ENCODE measurements at places on chromosomes 2 and 18.

DNA sequence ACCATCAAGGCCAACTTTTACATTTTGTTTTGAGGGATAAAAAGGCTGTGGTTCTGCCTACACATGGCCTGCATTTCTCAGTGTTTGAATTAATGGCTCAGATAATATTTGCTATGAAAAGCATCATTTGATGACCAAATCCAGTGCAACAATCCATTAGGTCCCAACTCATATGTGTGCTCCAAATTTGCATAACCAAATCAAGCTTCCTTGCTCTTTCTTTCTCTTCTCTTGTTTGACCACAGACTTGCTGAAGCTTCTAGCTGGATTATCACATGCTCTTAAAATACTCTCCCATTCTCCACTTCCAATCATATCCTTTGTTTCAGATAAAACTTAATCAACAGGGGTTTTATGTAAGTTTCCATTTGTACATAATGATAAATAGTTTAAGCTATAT lies 147.0 kb downstream of the TCF4 start:
- DNase-seq, result no peak

- no peak for DNase-seq
Measured at GRCh38 chr2:142038826-142039225, 92.0 kb downstream of the LRP1B start.

GRCh38 chr18:74951165-74951760 lies 257.7 kb downstream of the PTGR3 start:
- DNase-seq, result no peak

DNA sequence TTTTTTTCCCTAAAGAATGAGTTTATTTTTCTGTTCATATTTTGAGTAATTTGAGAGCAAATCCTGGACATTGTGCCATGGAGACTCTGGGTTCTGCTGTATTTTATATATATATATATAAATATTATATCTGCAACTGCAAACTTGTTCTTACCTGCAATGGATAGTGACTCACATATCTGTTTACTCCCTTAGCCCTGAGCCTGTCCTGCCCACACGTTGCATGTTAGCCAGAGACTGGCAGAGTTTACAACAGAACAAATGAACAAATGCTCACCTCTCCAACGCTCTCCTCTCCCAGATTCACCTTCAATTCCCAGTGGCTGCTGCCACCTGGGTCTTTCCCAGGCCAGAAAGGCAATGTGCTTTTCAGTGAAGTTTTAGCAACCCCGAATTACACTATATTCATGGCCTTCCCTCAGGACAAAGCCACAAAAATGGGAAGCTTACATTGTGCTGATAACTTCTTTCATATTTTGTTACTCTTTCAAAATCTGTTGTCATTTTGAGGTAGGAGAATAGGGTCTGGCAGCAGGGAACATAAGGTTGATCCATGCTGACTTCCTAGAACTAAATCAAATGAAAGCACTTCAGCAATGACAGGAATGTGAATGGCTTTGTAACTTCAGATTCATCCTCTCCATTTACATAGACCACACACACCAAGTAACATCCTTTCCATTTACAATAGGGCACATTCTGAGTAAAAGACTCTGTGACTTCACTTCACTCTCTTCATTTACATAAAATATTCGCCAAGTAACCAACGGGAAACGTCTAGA lies 105.4 kb upstream of the FAM110C start:
- peak; percentile 87 for DNase-seq

- no peak for DNase-seq
Measured at GRCh38 chr2:117702098-117702497, 112.4 kb upstream of the DDX18 start.

DNA sequence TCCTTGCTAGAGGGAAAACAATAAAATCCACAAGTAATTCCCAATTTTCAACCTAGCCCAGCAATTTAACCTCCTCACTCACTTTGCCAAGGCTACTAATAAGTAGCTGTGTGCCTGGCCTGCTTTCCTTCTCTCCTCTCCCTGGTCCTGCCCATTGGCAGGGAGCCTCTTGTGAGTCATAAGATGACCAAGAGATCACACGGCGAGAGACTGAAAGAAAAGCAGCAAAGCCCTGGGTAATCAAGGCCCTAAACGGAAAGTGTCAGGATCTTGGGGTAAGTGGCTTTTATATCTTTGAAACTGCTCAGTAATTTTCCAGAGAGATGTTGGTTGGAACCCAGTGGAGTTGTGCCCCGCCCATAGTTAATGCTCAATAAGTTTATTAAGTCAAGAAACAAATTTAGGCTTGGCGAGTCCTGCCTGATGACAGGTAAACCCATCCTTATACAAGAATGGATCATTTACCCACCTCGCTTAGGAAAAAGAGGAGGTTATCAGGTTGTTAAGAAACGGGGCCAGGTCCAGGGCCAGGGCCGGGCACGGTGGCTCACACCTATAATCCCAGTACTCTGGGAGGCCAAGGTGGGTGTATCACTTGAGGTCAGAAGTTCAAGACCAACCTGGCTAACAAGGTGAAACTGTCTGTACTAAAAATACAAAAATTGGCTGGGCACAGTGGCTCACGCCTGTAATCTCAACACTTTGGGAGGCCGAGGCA lies 10.0 kb upstream of the ADAM17 start:
- DNase-seq, result no peak

GRCh38 chr2:195998070-195998469 lies 70.6 kb downstream of the DNAH7 start:
- DNase-seq, result no peak

GRCh38 chr2:207163053-207163755 lies 2.5 kb downstream of the KLF7 start:
- DNase-seq, result peak; percentile 36

DNA sequence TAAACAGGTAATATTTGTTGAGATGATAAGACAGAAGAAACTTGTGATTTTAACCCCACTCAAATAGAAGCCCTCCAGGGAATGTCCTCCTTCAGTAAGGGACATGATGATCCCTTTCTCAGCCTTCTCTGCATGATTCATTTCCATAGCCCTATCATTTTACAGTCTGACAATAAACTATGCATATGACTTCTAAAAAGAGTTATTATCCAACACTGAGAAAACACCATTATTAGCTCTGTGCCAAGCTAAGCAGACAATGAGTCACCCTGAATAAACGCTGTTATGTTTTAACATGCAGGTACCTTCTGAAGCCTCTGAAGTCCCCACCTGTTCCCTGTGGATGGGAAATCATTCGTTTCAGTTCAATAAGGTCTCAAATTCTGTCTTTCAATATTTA lies 54.7 kb downstream of the DTNB start:
- no peak for DNase-seq

DNA sequence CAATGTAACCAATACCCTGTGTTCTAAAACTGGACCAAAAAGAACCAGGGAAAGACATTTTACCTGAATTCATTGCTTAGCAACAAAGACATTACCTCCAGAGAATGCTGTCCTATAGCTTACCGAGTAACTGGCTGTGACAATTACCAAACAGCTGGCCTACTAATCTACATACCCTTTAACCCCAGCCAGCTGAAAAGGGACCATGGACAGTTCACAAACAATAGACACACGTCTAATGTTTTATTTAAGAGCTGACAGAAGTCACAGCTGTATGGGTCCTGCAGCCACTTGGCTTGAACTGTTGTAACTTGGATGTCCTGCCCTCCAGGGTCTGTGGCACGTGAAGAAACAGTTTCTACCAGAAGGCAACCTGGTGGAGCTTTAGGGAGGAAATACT lies 130.1 kb upstream of the EFEMP1 start:
- no peak for DNase-seq

DNA sequence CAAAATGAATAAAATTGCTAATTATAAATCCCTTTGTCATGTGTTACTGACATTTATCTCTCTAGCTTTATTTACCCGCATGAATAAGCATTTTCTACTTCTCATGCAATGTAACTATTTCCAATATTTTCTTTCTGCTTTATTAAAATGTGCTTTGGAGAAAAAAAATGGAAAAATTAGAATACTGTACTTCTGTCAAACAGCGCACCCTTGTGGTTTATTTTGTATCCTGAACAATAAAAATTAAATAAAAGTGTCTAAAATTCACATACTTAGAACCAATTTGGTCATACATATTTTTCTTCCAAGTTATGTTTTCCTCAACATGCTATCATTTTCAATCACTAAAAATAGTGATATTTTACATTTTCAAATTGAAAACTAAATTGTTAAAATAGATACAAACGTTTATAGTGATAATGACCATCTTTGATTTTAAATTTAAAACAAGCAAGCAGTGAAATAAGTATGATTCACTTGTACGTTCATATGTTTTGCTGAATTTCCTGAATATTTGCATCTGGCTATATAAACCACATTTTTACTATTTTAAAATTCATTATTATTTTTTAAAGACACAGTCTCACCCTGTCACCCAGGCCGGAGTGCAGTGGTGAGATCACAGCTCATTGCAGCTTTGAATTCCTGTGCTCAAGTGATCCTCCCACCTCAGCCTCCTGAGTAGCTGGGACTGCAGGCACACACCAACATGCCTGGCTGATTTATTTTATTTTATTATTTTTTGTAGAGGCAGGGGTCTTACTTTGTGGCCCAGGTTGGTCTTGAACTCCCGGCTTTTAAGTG lies 95.9 kb upstream of the GRB14 start:
- DNase-seq, result peak; percentile 41

GRCh38 chr2:449246-450067 lies 161.6 kb upstream of the ALKAL2 start:
- peak; percentile 32 for DNase-seq

DNA sequence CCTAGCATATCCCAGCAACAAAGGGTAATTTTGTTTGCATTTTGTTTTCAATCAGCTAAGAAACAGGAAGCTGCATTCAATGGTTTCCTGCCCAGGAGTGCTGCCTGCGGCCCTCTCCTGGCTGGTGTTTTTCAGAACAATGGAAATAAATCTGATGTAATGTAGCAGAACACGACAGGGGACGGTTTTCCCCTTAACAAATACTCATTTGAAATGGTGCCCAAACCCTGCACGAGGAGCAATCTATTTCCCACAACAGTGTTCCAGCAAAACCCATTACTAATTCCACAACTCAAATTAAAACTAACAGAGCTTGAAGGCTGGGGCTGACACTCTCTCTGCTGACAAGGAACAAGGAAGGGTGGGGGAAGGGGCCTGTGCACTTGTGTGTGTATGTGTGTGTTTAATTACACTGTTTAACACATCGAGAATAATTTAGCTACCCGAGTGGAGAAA lies 8.7 kb downstream of the CAPN13 start:
- peak; percentile 34 for DNase-seq

GRCh38 chr2:46996300-46996843 lies 80.8 kb upstream of the MCFD2 start:
- no peak for DNase-seq

DNA sequence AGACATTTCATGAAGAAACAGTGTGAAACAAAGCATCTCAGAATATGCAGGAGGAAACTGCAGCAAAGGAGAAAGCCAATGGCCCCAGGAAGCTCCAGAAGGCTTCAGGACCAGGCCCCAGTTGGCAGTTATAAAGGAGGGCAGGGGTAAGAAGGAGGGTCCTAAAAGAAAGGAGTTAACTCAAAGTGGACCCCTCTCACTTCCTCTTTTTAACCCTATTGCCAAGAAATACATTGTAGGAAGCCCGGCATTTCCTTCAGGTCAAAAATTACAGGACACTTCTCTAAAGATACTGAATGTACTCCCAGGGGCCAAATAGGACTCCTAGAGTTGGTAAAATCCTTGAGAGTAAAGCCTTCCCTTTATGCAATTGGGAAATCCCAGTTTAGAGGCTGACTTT lies 77.1 kb upstream of the TGFA start:
- no peak for DNase-seq

- no peak for DNase-seq
Measured at GRCh38 chr18:433960-434359, 66.5 kb downstream of the COLEC12 start.

GRCh38 chr2:127566576-127566975 lies 31.1 kb downstream of the MYO7B start:
- DNase-seq, result no peak

GRCh38 chr2:54196646-54197045 lies 59.4 kb downstream of the TSPYL6 start:
- DNase-seq, result no peak
